ENCODE measurements at places on chromosomes 11 and 22. TPM values are rescaled to one million over a fixed set of nuclear protein-coding genes. Genes with fewer than 3 reads are reported as not detected.
A peak's percentile ranks its signal among the peaks of the same experiment; 100 is the strongest.

The MMP3 gene
- not detected for total RNA-seq

The HTR3A gene
- total RNA-seq = not detected

The ACTN3 gene
- total RNA-seq = 0.36 TPM

The CAPN5 gene
- total RNA-seq = 0.19 TPM

The HOATZ gene
- not detected for total RNA-seq

The NXPE1 gene
- not detected for total RNA-seq

The OR52N5 gene
- not detected for total RNA-seq

DNA sequence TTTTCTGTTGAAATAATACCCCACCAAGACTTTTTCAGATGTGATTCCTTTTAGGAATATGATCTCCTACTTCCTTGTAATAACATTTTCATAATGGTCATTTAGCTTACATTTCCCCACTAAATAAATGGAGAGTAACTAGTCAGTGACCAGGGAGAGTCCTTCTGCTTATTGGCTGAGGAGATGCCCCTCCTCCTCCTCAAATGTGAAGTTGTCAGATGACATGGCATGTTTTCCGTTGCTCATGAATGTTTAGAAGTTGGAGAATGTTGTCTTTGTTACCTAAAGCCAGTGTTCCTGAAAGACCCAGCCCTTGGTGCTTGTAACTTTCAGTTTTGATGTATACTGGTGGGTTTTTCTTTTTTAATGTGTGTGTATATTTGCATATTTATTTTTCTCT, 38.2 kb downstream of the CSRP3 start:
- no peak for DNase-seq

- no peak for DNase-seq
These were observed 764.8 kb upstream of the LUZP2 start for GRCh38 chr11:23732026-23732425.

- DNase-seq = no peak
These were observed 12.8 kb downstream of the AP1B1 start for GRCh38 chr22:29375398-29376076.

GRCh38 chr11:104796301-104796700, 102.0 kb downstream of the CASP12 start:
- DNase-seq = no peak

GRCh38 chr11:99865951-99866350, 821.1 kb upstream of the ARHGAP42 start:
- DNase-seq = no peak

GRCh38 chr22:25062386-25063085, 110.0 kb downstream of the KIAA1671 start:
- no peak for DNase-seq

DNA sequence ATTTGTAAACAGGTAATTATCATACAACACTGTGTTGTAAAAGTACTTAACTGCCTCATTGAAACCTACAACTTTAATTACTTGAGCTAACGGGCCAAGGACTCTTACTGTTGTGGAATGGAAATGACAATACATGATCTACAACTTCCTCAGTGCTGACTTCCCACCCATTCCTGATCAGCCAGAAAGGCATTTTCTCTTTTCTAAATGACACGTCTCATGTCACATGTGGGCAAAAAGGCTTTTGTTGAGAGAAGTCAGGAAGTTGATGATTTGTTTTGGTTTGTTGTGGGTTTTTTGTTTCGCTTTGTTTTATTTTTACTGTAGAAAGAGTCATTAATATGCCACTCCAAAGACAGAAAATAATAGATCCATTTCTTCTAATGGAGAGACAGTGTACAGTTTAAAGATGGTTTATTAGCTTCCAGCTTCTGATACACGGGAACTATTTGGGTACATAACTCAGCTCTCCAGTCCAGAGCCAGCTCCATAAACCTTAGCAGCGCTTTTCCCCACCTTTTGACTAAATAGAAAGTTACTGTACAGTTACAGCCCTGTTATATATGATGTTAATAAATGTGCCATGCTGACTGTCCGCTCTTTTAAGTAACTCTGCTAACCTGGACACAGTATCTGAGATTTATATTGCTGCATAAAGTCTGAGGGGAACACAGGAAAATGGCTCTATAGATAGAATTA, 509.4 kb upstream of the API5 start:
- DNase-seq = no peak

DNA sequence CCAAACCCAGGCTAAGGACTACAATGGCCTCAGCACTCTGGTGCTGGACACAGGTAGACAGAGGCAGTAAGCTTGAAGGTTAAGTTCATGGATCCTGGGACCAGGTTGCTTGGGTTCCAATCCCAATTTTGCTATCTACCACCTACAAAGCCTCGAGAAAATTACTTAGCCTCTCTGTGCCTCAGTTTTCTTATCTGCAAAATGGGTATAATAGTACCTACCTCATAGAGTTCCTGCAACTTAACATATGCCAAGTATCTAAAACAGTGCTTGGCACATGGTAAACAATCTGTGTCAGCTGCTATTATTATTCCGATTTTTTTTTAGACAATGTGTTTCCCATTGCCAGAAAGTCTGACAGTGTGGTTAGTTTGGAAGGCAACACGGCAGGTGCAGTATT, 37.5 kb downstream of the SYN3 start:
- DNase-seq = no peak

- DNase-seq = no peak
These were observed 20.0 kb downstream of the MTFP1 start for GRCh38 chr22:30445438-30446145.

DNA sequence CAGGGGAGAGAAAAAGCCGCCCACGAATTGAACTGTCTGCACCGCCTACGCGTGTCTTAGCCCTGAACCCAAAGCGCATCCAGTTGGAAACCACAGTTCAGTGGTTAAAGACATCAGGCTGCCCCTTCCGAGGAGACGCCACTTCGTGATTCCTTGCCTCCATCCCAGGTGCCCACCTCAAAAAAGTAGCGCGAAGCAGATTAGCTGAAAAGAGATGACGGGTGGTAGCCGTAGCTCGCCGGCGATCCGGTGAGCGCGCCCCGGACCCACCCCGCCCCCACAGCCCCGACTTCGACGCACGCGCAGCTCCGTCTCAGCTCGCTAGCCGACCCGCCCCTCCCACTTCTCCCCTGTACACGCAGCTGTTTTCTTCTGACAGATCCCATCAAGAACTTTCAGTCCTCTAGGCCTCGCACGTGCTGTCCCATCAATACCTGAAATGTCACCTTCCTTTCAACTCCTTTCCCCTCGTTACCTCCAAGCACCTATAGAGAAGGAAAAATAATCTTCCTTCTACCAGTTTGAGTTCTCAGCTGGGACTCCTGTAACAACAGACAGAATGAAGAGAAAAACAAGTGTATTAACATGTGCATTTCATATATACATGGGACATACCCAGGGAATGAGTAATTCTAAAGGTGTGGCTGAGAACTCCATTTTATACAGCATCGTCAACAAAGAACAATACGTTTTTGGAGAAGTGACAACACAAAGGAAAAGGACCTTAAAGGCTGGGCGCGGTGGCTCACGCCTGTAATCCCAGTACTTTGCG, 49.5 kb downstream of the OR4D9 start:
- DNase-seq = peak; percentile 51

- no peak for DNase-seq
These were observed 16.8 kb downstream of the TPST2 start for GRCh38 chr22:26573026-26573662.

DNA sequence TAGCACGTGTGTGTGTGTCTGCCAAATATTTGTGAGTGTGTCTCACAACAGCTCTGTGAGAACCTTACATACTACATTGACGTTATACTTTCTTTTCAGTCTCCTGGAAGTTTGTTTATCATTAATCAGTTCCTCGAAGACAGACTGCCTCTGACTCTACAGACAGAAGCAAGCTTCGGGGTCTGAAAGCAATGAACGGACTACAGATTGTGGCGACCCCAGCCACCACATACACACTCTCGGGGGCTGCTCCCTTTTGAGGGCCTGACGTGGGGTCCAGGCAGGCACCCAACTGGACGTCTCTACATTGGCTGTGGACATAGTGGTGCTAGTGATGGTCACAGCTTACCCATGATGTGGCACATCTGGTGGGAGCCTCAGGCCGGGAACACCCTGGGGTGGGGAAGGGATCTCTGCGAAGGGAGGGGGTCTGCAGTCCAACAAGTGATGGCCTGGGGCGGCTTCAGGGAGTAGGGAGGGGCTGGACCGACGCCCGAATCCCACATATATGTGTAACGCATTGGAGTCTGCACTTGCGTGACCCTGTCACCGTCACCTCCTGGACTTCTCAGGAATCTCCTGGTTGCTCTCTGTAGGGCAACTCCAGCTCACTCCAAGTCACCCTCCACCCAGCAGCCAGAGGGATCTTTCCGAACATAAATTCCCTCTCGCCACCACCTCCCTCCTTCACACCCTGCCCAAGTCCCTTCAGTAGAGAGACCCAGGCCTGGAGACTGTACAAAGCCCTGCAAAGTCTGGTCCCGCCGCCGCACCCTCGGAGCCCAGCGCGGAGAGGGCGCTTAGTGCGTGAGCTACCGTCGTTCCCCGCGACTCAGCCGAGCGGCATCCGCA, 30.4 kb upstream of the TRIM29 start:
- DNase-seq = no peak

- no peak for DNase-seq
These were observed 24.1 kb upstream of the RASL10A start for GRCh38 chr22:29339381-29340235.
